ENCODE measurements at places on chromosomes 3 and 15.

GRCh38 chr3:111859974-111860859 is 1.2 kb downstream of the PHLDB2 start:
- DNase-seq = peak; percentile 51

- DNase-seq = peak; percentile 25
These were observed at the start of gene GAP43 for GRCh38 chr3:115623044-115623868. Gene GAP43, plus strand, starts transcription at chr3:115623510. Its CDS starts 180 bp downstream, at chr3:115623690.

GRCh38 chr15:99154271-99154670 is 49.4 kb downstream of the SYNM start:
- DNase-seq = no peak

GRCh38 chr15:68229386-68230156 is at the start of gene CLN6:
Gene CLN6, minus strand, starts transcription at chr15:68229728. Its CDS starts 144 bp downstream, at chr15:68229584.
- DNase-seq = peak; percentile 80

GRCh38 chr15:40511472-40512133 is 40.8 kb downstream of the CHST14 start:
- peak; percentile 41 for DNase-seq

DNA sequence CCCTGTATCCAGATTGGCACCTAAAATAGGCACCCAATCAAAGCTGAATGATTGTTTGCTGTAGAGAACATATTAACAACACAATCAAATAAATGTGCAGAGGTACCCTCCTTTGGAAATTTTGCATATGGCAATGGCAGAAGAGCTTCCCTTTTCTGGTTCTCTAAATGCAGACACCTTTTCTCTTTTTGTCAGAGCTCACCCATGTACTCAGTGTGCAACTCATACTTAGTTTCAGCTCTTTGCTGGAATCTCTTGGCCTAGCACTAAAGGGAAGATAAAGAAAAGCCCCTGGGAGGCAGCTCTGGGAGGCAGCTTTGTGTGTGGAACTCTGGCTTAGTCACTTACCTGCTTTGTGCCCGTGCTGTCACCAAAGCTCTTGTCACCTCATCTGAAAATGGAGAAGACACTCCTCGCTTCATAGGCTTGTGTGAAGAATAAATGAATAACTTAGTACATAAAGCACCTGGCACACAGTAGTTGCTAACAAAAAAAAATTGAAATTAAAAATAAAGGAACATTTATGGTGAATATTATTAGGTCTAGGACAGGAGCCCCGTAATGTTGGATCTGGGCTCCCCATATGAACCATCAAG is 28.8 kb downstream of the ST6GAL1 start:
- DNase-seq = no peak

- no peak for DNase-seq
These were observed 593 bp downstream of the TMOD2 start for GRCh38 chr15:51751697-51752683.

GRCh38 chr15:101193120-101193644 is 58.7 kb downstream of the CHSY1 start:
- no peak for DNase-seq

DNA sequence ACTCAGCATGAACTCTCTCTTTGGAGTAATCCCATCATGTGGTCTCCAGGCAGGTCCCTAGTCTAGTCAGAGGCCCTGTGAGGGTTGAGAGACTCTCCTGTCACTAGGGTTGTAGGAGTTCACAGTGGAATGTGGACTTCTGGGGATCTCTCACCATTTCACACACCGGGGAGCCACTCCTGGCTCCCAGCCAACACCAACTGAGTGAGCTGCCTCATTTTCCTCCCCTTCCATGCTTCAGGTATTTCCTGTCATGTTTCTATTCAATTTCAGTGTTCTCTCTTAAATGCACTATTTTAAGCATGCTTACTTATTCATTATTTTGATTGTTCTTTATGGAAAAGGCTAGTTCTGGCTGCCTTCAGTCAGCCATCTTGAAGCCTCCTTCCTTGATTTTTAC is 467.5 kb upstream of the ARL6 start:
- DNase-seq = no peak

- no peak for DNase-seq
These were observed 311.9 kb downstream of the PLOD2 start for GRCh38 chr3:145849115-145849514.

GRCh38 chr3:174438501-174439145 is 420.5 kb upstream of the NAALADL2 start:
- no peak for DNase-seq

- no peak for DNase-seq
These were observed 4.6 kb downstream of the CACNA1D start for GRCh38 chr3:53498806-53499641.

DNA sequence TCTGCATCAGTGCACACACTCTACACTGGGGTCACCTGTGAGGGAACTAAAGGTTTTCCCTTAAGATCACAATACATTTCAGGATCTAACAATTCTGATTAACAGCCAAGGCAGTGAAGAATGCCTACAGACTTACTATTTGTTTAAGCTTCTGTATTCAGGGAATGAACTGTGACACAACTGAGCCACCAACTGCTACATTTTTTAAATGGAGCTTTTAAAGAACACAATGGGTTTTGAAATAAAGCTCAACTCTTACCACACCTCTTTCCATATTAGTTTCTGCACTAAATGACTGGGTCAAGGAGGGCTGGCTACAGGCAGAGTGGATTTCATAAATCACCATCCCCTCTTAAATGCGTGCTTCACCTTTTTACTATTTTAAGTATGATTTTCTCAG is 100.2 kb downstream of the TMCC1 start:
- DNase-seq = no peak

DNA sequence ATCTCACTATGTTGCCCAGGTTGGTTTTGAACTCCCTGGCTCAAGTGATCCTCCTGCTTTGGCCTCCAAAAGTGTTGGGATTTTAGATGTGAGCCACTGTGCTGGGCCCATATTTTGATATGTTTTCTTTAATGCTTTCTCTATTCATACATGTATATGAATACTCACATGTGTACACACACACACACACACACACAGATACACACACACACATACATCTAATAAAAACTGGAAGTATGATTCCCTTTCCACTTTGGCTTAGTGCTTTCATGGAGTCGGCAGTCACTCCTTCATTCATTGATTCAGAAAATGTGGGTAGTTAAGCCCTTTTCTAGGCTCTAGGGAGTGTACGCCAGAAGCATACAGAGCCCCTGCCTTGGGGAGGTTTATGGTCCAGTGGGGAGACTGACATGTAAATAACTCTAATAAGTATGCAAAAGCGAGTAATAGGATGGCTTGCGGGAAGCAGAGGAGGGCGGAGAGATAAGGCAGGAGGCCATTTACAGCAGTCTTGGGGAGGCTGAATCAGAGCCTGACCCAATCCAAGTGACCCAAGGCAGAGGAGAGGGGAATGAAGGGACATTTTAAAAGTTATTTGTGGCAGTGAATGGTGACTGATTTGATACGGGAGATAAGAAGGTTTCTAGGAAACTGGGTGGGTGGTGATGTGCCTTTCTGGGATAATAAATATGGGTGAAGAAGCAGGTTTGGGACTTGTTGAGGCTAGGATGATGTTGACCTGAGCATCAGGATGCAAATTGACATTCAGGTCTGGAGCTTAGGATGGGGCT is 32.5 kb upstream of the TATDN2 start:
- DNase-seq = no peak

- no peak for DNase-seq
These were observed 8.6 kb downstream of the RGMA start for GRCh38 chr15:93080451-93080850.

DNA sequence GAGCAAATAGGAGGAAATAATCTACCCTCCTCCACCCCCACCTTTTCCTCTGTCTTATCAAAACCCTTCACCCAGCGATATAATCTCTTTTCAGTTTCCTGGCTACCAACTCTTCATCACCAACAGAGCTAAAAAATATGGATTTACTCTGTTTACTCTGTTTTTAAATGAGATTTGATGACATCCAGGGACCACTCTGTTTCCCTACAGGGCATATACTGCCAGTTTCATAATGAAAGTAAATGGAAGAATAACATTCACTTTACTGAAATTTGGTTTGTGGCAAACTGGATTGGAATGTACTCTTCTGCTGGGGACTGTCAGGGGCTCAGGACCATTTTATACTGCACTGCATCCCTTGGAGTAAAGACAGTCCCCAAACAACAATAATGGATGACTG is 80.1 kb upstream of the PTX3 start:
- DNase-seq = no peak

GRCh38 chr3:128783774-128784173 is 57.8 kb downstream of the RAB7A start:
- DNase-seq = no peak

DNA sequence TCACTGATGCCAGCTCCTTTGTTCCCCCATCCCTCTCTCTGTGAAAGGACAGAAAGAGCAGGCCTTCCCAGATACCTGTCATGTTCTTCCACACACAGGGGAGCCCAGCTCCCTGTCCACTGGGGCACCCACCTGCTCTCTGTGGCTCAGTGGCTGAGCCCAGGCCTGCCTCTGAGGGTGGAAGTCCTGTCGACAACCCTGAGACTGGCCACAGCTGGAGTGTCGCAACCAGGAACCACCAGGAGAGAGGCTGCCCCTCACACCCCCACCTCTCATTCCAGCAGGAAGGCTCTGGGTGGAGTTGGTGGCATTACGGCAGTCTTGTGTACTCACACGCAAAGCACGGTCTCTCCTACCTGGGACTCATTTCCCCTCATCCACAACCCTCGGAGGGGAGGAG is 66.3 kb downstream of the MEGF11 start:
- no peak for DNase-seq

- no peak for DNase-seq
These were observed 32.2 kb upstream of the ACP3 start for GRCh38 chr3:132284781-132285619.

DNA sequence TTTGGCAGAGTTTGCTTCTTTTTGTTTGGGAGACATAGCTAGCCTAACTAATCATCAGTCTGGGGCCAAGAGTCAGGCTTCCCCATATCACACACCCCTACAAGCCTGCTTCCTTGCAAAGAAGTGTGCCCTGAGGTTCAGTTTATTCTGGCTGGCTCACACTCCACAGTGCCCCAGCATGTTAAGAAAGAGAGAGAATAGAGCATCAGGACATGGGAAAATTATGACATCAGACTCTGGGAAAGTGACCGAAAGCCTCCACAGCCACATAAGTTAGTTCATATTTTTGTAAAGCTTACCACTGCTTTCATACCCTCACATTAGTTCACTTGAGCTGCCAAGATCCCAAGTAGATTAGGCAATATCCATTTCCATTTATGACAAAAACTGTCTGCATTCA is 63.0 kb upstream of the CFAP161 start:
- no peak for DNase-seq

DNA sequence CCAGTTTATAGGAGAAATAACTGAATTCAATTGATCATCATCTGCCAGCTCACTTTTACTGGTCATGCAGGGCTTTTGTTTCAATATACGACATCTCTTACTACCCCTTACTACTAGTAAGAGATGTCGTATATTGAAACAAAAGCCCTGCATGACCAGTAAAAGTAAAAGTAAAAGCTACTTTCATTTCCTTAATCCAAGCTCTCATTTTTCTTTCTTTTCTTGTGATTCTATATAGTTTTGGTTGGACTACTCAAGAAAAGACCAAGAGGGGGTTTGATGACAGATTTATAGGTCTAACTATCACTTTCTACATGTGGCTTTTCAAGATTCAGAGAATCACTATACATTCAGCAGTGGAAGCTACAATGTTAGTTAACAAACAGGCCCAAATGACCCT is 1237.3 kb downstream of the ROBO2 start:
- no peak for DNase-seq

DNA sequence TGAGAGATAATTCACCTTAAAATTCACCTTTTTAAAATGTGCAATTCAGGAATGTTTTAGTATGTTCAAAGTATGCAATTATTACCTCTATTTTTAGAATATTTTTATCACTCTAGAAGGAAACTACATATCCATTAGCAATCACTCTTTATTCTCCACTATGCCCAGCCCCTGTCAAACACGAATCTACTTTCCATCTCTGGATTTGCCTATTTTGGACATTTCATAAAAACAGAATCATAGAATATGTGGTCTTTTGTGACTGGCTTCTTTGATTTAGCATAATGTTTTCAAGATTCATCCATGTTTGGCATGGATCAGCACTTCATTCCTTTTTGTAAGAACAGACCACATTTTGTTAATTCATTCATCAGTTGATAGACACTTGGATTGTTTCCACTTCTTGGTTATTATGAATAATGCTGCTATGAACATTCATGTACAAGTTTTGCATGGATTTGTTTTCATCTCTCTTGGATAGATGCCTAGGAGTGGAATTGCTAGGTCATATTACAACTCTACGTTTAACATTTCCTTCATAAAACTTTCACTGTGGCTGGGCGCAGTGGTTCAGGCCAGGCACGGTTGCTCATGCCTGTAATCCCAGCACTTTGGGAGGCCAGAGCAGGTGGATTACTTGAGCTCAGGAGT is 12.7 kb downstream of the HMCES start:
- DNase-seq = no peak

DNA sequence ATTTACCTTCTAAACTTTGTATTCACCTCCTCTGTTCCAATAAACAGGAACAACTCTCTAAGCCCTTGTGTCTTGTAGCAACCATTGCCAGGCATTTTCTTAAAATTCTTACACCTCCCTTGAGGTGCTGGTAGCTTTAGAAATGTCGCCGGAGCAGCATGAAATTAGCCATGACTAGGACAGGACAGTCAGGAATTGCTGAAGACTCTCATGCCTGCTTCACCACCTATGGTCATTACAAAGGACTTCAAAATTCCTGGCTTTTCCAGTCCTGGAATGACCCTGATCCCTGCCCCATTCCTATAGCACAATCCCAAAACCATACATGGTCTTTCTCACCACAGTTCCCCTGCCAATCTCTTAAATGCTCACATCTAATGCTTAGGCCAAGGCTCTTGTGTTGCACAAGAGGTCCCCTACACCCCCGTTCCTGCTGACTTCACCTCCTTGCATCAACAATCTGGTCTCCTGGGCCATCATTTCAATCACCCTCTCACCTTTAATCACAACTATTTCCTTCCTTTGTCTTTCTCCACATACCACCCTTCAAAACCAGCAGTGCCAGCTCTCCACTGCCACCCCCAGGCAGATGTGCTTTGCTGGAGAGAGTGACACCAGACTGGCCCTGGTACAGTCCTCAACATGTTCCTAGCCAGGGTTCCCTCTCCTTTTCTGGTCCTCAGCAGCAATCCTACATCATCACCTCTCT is 113.2 kb upstream of the TJP1 start:
- DNase-seq = no peak

DNA sequence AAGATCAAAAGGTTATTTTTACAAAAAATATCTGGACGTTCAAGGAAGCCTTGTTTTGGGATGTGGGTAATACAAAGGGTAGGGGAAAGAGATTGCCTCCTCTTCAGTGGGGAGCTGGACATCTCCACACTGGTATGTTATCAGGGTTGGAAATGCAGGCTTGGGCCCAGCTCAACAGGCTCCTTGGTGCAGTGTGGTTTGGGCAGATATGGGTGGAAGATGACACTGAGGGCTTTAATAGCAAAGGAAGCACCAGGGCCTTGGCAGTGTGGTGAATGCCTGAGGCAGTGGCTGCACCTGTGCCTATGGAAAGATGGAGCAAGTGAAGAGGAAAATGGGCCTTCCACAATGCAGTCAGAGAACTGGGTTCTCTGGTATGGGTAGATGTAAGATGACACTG is 11.2 kb upstream of the MED12L start:
- DNase-seq = no peak

GRCh38 chr3:151732861-151733260 is 866 bp upstream of the AADACL2 start:
- no peak for DNase-seq

All from head of caudate nucleus (tissue), 42 donors.